ENCODE measurements at places on chromosomes 6 and 20. TPM values are rescaled to one million over a fixed set of nuclear protein-coding genes. Genes with fewer than 3 reads are reported as not detected.

DNA sequence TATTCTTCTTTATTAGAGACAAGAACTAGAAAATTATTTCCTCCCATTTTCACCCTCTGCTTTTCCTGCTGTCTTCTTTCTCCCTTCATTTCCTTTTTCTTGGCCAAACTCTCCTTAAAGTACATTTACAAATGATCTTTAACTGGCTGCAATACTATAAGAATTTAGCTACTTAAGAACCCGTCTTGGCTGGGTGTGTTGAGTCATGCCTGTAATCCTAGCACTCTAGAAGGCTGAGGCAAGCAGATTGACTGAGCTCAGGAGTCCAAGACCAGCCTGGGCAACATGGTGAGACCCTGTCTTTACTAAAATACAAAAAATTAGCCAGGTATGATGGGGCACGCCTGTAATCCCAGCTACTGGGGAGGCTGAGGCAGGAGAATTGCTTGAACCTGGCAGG is 39.3 kb upstream of the SRPK1 start:
- H3K4me1 ChIP-seq = no peaks in the 10 kb centered on the region
- H3K27me3 ChIP-seq = peaks cover 26% of the 10 kb centered on the region
- H3K27ac ChIP-seq = no peak overlapping the region
- DNase-seq = no peak
- no peak overlapping the region for H3K4me3 ChIP-seq
- no peaks in the 10 kb centered on the region for H3K36me3 ChIP-seq

- H3K36me3 ChIP-seq = no peaks in the 10 kb centered on the region
- no peak for DNase-seq
- peak overlapping the region; percentile 86 for H3K27ac ChIP-seq
- H3K27me3 ChIP-seq = no peaks in the 10 kb centered on the region
- peaks cover 10% of the 10 kb centered on the region for H3K4me1 ChIP-seq
Measured at GRCh38 chr6:143528164-143528811, 16.8 kb upstream of the FUCA2 start.

DNA sequence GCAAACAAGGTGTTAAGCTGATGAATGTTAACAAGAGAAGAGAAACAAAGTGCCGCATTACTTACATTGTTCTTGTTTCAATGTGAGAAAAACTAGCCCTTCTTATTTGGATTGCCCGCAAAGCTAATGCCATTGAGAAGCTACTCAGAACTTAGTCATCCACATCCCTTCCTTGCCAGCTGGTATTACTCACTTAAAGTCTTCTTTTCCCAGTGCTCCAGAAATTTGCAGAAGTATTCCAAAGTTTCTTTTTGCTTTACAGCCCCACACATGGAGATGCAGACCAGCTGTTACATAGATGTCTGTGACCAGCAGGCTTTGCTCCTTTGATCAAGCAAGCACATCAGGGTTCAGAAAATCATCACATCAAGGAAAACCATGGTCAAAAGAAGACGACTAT is 529.0 kb downstream of the TBC1D32 start:
- no peaks in the 10 kb centered on the region for H3K27me3 ChIP-seq
- no peaks in the 10 kb centered on the region for H3K36me3 ChIP-seq
- no peaks in the 10 kb centered on the region for H3K4me1 ChIP-seq

FOXQ1 gene
- not detected for total RNA-seq

- H3K36me3 ChIP-seq = peaks cover 1% of the 10 kb centered on the region
- DNase-seq = peak; percentile 29
- H3K4me3 ChIP-seq = peak overlapping the region; percentile 91
- H3K27me3 ChIP-seq = peaks cover 80% of the 10 kb centered on the region
Measured at GRCh38 chr6:108118810-108119768, 44.5 kb upstream of the OSTM1 start.

DNA sequence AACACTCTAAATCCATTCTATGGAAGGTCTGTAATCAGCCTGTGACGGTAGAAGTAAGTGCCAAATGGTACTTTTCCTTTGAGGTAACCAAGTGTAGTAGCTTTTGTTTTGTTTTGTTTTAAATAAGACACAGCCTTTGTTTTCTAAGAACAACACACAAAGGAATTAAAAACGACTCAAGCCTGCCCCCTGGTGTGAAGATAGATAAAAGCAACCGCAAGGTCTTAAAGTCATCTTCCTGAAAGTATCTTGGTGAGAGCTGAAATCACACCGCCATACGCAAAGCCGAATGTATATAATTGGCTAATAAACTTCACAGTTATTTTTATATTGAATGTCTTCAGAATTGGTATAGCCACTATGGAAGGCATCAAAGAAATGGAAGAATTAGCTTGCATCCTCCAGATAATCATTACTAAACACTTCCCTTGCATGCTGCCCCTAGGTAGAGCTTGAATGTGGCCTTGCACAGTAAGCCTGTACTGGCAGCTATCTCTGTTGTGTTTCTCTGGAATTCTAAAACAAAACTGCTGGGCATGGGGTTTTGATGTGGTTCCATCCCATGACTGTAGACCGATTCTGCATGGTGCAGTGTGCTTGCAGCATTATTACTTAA is 95.6 kb downstream of the LAMP5 start:
- no peak for DNase-seq
- H3K27ac ChIP-seq = no peak overlapping the region
- H3K36me3 ChIP-seq = no peaks in the 10 kb centered on the region
- no peaks in the 10 kb centered on the region for H3K4me1 ChIP-seq
- H3K27me3 ChIP-seq = peaks cover 2% of the 10 kb centered on the region
- no peak overlapping the region for H3K4me3 ChIP-seq

DNA sequence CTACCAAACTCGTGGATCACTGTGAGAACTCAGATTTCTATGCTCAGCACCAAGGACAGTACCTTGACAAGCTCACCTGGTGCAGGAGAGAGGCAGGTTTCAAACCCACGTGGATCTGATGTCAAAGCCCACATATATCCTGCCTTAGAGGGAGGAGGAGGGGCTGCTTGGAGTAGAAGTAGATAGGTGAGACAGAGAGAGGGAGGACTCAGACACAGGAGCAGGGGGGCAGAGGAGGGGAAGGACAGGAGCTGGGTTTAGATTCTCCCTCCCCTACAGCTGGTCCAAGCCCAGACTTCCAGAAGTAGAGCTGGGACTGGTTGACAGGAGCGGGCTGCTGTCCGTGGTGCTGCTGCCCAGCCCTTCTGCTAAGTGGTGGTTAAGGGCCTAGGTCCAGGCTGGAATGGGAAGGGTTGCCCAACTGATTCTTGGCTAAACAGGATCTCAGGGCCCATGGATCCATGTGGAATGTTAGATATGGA is 77.5 kb downstream of the CDH22 start:
- no peak for DNase-seq
- no peak overlapping the region for H3K27ac ChIP-seq
- no peaks in the 10 kb centered on the region for H3K36me3 ChIP-seq
- H3K27me3 ChIP-seq = peaks cover 39% of the 10 kb centered on the region
- no peak overlapping the region for H3K4me3 ChIP-seq

RIPPLY2 gene
- total RNA-seq = not detected

DNA sequence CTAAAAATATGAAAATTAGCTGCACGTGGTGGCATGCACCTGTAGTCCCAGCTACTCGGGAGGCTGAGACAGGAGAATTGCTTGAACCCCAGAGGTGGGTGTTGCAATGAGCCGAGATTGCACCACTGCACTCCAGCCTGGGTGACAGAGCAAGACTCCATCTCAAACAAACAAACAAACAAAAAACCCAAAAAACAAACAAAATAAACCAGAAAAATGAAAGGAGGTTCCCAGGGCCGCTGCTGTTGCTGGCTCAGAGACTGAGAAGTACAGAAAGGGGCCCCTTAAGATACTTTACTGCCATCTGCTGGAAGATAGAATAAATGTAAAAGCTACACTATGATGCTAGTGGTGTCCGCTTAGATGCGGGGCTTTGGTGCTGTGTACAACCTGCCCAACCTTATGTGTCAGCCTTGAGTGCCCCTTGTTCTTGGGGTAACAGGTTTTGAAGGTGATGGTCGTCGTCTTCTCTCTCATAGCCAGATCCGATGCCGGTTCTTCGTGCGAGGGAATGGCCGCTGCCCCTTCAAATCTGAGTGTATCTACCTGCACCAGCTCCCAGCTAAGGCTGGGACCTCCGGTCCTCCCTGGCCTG is 2.8 kb upstream of the FANCE start:
- no peak overlapping the region for H3K4me3 ChIP-seq
- H3K36me3 ChIP-seq = no peaks in the 10 kb centered on the region
- H3K27me3 ChIP-seq = no peaks in the 10 kb centered on the region
- DNase-seq = peak; percentile 30
- peaks cover 26% of the 10 kb centered on the region for H3K4me1 ChIP-seq

PCK1 gene
- not detected for total RNA-seq

DNA sequence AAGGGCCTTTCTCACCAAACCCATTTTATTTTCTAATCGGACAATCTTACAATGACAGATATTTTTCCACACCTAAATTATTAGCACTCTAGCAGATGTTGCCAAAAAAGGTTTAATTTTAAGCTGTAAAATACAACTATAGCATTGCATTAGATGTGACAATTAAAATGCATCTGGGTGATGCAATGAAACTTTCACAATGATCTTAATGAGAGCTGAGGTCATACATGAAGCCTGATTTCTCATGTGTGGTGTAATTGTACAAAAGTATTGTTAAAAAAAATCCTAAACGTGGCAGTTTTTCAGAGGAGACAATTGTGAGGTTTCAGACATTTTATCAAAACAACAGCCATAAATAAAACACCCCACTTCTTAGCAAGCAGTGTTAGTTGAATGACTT is 606.0 kb downstream of the HDGFL1 start:
- H3K4me3 ChIP-seq = no peak overlapping the region
- no peak overlapping the region for H3K27ac ChIP-seq
- no peaks in the 10 kb centered on the region for H3K4me1 ChIP-seq
- no peak for DNase-seq
- no peaks in the 10 kb centered on the region for H3K36me3 ChIP-seq

- peaks cover 25% of the 10 kb centered on the region for H3K27me3 ChIP-seq
- H3K4me3 ChIP-seq = peak overlapping the region; percentile 69
- peaks cover 16% of the 10 kb centered on the region for H3K4me1 ChIP-seq
- H3K36me3 ChIP-seq = no peaks in the 10 kb centered on the region
Measured at GRCh38 chr6:152636609-152637295, 410 bp downstream of the SYNE1 start.

B3GALT4 gene
- total RNA-seq = 19.1 TPM

DCDC2 gene
- total RNA-seq = not detected

SOX18 gene
- not detected for total RNA-seq

COMMD7 gene
- total RNA-seq = 37.9 TPM

DNA sequence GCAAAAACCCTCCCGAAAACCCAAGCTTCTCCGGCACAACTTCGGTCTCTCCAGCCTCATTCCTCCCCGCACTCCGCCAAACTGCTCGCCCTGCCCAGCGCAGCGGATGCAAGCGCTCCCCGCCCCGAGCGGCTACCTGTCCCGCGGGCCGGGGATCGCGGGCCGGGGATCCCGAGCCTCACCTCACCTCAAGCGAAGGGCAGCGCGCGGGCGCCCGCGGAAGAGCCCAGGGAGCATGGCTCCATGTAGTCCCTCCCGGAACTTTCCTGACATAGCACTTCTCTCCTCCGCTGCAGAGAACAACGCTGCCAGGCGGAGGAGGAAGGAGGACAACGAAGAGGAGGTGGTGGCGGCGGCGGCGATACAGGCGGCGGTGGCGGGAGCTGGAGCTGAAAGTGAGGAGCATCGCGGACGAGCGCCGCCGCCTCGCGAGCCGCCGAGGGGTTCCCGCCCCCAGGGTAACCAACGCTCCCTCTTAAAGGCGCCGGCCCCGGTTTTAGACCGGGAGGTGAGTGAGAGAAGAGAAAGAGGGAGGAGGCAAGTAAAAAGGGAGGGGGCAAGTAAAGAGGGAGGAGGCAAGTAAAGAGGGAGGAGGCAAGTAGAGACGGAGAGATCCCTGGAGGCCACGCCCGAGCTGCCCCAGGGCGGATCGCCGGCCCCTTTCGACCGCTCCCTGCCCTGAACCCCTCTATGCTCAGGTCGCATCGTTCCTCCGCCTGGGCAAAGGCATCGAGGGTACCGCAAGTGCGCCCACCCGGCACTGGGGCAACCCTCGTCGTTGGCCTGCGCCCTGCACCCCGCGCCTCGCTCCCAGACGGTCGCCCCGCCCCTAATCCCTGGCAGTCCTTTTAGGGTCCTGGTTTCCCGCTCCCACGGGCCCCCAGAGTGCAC is at the start of gene GPR63:
TSS of gene GPR63 (minus strand) at position 397 of the 891 bp plus-strand sequence. CDS start 37,746 bp downstream, outside the sequence.
- no peaks in the 10 kb centered on the region for H3K36me3 ChIP-seq
- peaks cover 14% of the 10 kb centered on the region for H3K4me1 ChIP-seq
- H3K27me3 ChIP-seq = peaks cover 41% of the 10 kb centered on the region
- peak within 1 kb of the TSS; percentile 86 for H3K4me3 ChIP-seq

- DNase-seq = no peak
- no peaks in the 10 kb centered on the region for H3K36me3 ChIP-seq
- H3K4me3 ChIP-seq = no peak overlapping the region
- H3K27ac ChIP-seq = no peak overlapping the region
- H3K4me1 ChIP-seq = peaks cover 8% of the 10 kb centered on the region
Measured at GRCh38 chr6:167683028-167683862, 143.5 kb upstream of the AFDN start.

- no peaks in the 10 kb centered on the region for H3K4me1 ChIP-seq
- H3K36me3 ChIP-seq = no peaks in the 10 kb centered on the region
- H3K27me3 ChIP-seq = peaks cover 2% of the 10 kb centered on the region
- H3K4me3 ChIP-seq = no peak overlapping the region
- DNase-seq = no peak
- no peak overlapping the region for H3K27ac ChIP-seq
Measured at GRCh38 chr6:133768656-133769295, 120.1 kb upstream of the TCF21 start.

DNA sequence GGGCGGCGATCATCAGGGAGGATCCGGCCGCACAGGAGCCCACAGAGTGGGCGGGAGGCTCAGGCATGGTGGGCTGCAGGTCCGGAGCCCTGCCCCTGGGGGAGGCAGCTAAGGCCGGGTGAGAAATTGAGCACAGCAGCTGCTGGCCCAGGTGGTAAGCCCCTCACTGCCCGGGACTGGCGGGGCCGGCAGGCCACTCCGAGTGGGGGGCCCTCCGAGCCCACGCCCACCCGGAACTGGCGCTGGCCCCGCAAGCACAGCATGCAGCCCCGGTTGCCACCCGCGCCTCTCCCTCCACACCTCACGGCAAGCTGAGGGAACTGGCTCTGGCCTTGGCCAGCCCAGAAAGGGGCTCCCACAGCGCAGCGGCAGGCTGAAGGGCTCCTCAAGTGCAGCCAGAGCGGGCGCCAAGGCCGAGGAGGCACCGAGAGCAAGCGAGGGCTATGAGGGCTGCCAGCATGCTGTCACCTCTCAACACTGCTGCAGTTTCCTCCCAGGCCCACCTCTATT is 48.1 kb upstream of the UST start:
- H3K27me3 ChIP-seq = no peaks in the 10 kb centered on the region
- H3K36me3 ChIP-seq = peaks cover under 1% of the 10 kb centered on the region
- H3K27ac ChIP-seq = no peak overlapping the region
- peaks cover 33% of the 10 kb centered on the region for H3K4me1 ChIP-seq
- H3K4me3 ChIP-seq = no peak overlapping the region
- no peak for DNase-seq

PRIM2 gene
- total RNA-seq = 16.7 TPM

NNAT gene
- 0.40 TPM for total RNA-seq

GRCh38 chr6:44561060-44561623 is 173.6 kb downstream of the CDC5L start:
- peaks cover 5% of the 10 kb centered on the region for H3K4me1 ChIP-seq
- H3K27ac ChIP-seq = no peak overlapping the region
- DNase-seq = no peak
- no peak overlapping the region for H3K4me3 ChIP-seq
- H3K36me3 ChIP-seq = no peaks in the 10 kb centered on the region
- H3K27me3 ChIP-seq = peaks cover 26% of the 10 kb centered on the region
